ENCODE measurements at places on chromosomes 3 and 15.
A peak's percentile ranks its signal among the peaks of the same experiment; 100 is the strongest.

DNA sequence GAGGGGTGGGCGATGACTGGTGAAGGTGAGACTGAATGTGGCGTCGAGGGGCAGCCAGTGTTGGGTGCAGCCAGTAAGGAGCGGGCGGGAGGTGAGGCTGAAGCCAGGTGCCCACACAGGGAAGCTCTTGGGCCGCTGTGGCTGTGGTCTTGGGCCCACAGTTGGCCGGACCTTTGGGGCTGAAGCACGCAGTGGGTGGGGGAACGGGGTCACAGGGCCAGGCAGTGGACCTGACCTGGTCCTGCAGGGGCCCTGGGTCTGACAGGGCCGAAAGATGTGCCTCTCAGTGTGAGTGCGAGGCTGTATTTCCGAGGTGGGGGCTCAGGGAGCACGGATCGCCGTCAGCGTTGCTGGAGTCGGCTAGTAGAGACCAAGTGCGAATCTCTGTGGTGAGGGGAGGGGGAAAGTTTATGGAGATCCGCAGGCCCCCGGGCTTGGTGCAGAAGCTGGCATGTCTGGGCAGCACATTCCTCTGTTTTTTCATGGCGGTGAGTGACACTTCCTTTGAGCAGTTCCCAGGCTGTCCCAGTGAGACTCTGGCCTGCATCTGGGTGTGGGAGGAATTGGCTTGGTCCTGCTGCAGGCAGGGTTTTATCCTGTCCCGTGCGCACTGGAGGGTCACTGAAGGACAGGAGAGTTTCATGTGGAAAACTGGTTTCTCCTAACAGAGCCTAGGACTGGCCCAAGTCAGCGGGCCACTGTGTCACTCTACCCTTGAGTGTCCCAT lies 100.8 kb downstream of the TMEM266 start:
- no peak for DNase-seq

DNA sequence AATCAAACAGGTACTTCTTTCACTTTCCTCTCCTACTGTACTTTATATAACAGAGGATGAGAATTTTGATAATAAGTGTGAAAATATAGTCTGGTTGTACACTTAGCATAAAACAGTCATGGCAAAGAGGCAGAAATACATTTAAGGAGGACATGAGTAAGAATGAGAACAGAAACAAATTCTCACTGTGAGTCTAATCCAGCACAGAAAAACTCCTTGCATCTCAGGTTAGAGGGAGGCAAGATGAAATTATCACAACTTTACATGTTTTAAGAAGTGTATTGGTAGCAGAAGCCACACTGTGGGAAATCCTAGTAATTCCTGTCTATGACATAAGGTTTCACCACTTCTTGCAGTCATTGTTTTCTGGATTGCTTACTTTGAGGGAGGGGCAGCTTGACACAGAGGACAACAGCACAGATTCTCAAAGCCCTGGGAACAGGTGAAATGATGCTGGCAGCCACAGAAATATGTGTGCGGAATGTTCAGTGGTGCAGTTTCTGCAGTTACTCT lies 733.6 kb upstream of the GBE1 start:
- DNase-seq = no peak

GRCh38 chr3:4722103-4722502 lies 229.0 kb downstream of the ITPR1 start:
- DNase-seq = peak; percentile 62

DNA sequence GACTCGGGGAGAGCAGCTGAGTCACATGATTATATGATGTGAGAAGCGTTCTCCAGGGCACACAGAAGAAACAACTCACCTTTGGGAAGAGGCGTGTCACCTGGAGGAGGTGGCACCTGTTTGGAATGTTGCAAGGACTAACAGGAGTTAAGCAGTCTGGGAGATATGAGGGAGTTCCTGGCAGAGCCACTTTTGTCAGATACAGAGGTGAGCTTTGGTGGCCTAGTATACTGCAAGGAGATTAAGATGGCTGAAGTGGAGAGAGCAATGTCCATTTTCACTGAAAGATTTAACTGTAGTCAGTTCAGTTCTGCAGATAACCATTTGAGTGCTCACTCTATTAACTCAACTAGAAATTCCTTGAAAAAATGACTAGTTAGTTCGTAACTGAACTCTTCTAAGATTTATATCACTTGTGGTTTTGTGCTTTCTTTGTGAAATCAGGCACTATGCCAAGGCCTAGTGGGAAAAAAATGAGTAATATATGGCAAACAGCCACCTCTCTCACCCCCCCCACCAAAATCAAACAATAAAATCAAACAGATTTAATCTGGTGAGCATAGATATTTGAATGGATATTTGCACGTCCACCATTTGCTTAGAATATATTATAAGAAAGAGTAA lies 61.3 kb downstream of the CRYBG3 start:
- DNase-seq = no peak

GRCh38 chr15:63938486-63939061 lies 104.8 kb upstream of the HERC1 start:
- DNase-seq = no peak

GRCh38 chr3:28847736-28848135 lies 433.1 kb upstream of the RBMS3 start:
- no peak for DNase-seq

DNA sequence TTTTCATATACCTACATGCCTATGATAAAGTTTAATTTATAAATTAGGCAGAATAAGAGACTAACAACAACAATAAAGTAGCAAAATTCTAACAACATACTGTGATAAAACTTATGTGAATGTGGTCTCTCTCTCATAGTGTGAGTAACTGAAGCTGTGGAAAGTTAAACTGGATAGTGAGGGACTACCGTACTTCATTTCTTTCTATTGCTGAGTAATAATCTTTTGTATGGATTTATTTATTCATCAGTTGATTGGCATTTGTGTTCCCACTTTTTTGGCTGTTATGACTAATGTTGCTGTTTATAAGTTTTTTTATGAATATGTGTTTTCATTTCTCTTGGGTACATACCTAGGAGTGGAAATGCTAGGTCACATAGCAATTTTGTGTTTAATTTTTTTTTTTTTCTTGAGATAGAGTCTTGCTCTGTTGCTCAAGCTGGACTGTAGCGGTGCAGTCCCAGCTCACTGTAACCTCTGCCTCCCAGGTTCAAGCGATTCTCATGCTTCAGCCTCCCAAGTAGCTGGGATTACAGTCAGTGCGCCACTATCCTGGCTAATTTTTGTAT lies 41.0 kb downstream of the RNF111 start:
- no peak for DNase-seq

- DNase-seq = no peak
Measured at GRCh38 chr15:77838061-77838460, 205.3 kb upstream of the LINGO1 start.

- no peak for DNase-seq
Measured at GRCh38 chr15:44308415-44308814, 19.9 kb downstream of the GOLM2 start.

DNA sequence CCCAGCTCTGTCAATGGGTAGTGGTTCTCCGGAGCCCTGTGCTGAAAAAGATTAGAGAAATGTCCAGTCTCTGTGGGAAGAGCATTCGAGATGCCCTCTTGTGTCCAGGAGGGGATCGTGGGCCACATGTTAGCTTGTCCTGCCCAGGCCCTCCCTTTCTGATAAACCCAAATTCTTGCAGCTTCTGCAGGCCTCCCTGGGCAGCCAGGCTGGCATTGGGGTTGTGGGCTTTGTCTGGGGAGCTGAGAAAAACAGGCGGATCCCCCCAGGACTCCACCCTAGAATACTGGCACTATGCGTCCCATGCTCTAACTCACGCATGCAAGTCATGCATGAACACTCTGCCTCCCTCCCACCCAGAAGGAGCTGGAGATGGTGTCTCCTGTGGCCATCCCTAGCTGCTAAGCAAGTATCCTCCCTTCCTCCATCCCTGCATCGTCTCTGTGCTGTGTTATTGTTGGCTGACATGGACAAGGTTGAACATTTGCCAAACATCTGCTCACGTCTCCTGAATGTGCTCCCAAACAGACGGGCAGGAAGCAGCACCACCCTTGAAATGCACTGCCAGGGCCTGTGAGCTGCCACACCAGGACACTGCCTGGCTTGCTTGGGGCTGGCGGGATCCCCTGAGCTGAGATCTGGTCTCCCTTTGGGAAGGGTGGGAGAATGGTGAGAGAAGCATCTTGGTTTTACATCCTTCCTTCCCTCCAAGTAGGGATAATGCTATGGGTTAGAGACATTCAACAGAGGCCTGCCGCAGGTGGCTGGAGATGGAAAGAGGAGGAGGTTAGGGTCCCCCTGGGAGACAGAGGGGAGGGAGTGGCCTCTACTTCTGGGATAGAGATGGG lies 26.5 kb downstream of the CFAP161 start:
- DNase-seq = peak; percentile 64

DNA sequence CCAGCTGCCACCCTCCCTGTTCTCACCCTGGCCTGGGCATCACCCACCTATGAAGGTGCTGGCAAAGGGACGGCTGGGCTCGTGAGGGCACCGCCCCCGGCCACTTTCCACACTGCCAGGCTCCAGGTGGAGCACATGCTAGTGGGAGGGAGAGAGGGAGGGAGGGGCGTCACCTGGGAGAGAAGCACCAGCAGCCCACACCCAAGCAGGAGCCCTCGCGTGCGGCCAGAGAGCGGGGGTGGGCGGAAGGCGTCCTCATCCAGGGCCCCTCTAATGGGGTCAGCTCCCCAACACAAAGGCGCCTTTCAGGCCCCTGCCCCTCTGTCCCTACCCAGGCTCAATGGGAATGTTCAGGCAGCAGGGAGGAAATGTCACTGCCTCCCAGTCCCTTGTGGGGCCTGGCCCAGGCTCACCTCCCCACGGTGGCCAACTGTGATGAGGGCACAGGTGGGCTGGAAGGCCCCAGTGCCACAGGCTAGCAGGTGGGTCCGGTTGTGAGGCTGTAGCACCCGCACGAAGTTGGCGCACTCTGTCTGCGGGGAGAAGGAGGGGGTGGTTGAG lies 3.1 kb downstream of the SEMA3G start:
- no peak for DNase-seq

DNA sequence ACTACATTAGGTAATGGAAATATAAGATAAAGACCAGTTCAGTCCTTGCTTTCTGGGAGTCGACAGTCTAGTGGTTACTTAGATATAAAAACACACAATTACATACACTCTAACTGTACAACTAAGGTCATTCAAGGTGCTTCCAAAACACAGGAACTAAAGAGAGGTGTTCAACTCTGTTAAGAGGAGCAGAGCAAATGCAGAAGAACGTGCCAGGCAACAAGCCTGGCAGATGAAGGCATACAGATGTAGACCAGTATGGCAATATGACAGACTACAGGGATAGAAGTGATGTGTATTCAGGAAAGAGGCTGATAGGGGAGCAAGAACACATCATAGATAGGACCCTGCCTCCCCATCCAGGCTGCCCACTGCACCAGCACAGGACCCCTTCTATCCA lies 78.3 kb downstream of the CBLB start:
- no peak for DNase-seq

GRCh38 chr3:71010726-71011455 lies 572.6 kb downstream of the FOXP1 start:
- DNase-seq = no peak

DNA sequence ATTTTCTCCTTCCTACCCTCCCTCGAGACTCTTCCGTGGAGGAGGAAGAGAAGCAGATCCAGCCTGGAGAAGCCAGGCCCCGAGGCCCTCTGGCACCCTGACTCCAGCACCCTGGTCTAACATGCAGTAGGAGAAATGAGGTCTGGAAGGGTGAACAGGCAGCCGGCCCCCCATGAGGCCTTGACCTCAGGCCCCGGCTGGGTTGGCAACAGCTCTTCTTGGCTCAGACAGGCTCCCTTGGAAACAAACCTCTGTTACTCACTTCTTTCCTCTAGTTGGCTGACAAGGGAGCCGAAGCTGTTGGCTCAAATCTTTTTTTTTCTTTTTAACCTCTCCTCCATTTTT lies 73.4 kb downstream of the CPN2 start:
- DNase-seq = peak; percentile 76

- no peak for DNase-seq
Measured at GRCh38 chr15:68114356-68114755, 60.2 kb downstream of the PIAS1 start.

DNA sequence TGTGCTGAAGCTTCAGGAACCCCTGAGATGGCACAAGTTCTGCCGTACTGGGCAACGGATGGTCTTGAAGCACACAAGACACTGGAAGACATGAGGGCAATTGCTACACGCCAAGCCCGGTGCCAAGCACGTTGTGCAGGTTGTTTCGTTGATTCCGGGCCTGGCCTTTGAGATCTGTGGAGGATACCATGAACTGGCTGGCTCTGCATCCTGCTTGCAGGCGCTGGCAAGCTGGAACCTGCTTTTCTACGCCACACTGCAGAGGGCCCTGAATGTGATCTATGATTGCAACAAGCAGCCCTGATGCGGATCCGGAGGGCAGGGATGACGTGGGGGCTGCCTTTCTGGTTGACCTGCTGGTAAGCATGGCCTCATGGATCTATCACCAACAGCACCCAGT lies 262.5 kb upstream of the ATP10A start:
- no peak for DNase-seq

DNA sequence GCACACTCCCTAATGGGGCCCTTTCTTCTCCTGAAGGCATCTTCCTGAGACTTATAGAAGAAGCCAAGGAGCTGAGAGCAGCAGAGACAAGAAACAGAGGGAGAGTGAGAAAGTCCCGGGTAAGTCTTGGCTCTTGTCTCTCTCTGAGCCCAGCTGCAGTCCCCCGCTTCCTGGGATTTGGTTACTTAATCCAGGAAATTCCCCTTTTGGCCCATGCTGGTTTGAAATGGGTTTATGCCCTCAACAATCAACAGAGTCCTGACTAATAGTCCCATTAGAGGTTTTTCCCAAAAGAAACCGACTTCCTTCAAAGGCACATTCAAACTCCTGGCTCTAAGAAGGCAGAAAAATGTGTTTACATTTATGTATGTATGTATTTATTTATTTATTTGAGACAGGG lies 22.0 kb downstream of the TMEM158 start:
- no peak for DNase-seq

- DNase-seq = no peak
Measured at GRCh38 chr3:24154781-24155180, 209.7 kb downstream of the NR1D2 start.

DNA sequence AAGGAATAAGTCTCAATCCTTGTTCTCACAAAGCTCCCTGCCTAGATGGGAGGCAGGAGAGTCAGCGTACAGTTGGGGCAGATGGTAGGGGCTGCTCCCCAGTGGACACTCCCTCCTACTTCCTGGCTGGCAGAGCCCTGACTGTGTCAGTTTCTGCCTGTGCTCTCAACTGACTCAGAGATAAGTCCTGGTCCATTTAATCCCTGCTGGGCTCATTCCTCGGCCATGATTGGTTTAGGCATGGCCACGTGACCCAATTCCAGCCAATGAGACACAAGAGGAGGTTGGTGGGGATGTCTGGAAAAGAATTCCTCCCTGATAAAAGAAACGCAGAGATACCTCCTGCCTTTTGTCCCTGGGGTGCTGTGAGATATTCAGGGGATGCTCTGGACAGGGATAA lies 118.1 kb upstream of the SLC6A11 start:
- no peak for DNase-seq

- no peak for DNase-seq
Measured at GRCh38 chr3:142595581-142595950, 627 bp upstream of the PLS1 start.

Data from left cardiac atrium (tissue), 4 donors.